Activated CD4-positive, alpha-beta T cell treated with anti-CD3 and anti-CD28 coated beads for 48 hours (primary cell): ENCODE measurements at places on chromosomes 5 and 9.

- DNase-seq, result peak; percentile 6
Observed at GRCh38 chr9:91949392-91949945, 559 bp downstream of the ROR2 start.

DNA sequence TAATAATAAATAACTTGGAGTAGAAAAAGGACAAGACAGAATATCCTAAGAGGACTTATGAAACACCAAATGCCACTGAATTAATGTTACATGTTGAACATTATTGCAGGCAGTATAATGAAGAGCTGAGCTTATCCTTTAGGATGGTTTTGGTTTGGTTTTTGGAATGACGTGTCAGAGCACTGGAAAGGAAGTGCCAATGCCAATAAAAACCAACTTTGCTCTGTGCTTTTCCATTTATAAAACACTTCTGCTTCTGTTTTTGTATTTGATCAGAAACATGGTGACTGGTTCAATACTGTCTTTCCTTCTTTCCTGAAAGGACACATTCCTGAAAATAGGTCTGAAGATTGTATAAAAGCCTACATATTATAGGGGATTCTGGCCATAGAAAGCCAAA is 4.2 kb downstream of the MEGF10 start:
- no peak for DNase-seq

- no peak for DNase-seq
Observed at GRCh38 chr5:52627740-52628139, 160.0 kb upstream of the ITGA1 start.

DNA sequence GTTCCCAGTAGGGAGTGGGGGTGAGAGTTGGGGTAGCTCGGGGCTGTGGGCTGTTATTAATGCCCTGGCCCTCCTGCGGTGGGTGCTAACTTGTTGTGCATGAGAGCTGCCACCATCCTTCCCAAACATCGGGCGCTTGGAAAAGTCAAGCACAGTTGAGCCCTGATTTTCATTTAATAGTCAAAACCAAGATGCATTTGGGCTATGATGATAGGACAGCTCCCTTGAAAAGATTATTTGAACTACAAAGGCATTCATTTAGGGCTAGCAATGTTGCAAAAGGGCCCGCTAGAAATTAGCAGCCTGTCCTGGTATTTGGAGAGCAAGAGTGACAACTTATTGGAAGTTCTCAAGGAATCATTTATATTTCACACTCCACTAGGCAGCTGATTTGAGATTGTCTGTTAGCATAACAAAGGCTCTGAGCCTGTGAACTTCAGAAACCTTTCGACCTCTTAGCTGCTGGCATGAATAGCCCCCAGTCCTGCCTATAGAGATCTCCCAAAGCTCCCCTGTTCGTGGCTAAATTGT is 128.2 kb upstream of the TMEM161B start:
- DNase-seq, result no peak

- peak; percentile 29 for DNase-seq
Observed at GRCh38 chr9:126721564-126721981, 83.3 kb upstream of the ZBTB43 start.

DNA sequence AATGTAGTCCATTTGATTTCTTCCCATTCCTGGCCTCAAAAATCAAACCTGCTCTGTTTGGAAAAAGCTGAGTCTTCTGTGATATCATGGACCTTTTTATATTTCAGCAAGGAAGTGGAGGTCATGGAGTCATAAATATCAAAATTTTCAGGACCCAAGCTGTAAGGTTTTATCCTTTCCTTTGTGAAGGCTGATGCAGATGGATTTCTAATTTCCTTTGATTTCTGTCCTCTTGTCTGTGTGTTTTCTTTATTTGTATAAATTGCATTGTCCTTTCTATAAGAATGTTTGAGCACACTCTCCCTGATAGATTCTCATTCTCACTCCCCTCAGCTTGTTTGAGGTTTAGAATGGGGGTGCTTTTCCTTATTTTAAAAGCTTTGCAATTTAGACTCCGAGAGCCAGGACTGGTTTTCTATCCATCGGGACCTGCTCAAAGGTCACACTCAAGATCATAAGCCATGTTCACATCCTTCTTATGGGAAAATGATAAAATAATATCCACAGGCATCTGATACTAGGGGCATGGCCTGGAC is 127.4 kb upstream of the TMEM161B start:
- DNase-seq, result no peak
